ENCODE measurements at places on chromosomes 12 and 14.

DNA sequence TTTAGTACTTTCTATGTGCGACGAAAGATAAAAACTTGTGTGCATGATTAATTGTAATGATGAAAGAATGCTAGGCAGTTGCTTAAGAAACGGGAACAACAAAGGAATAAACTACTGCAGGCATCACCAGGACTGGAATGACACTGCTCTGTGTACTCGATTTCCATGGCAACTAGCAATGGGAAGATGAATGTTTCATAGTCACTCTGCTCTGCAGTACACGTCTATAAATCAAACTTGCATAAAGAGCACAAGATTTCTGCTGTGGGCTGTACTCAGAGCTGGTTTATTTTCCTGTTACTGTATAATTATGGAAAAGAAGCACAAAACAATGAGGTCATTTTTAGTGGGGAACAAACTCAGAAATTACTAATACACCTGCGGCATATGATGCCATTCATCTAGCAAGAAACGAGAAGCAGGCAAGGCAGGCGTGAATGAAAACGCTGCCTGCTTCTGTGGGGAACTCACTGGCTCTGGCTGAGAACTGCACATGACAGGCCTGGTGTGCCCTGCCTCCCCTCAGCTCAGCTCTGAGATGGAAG is 41.8 kb downstream of the EFCAB11 start:
- DNase-seq = no peak

- no peak for DNase-seq
These were observed 48.3 kb upstream of the KCNMB4 start for GRCh38 chr12:70317781-70318180.

- no peak for DNase-seq
These were observed 333.9 kb downstream of the ZFP36L1 start for GRCh38 chr14:68458840-68459469.

DNA sequence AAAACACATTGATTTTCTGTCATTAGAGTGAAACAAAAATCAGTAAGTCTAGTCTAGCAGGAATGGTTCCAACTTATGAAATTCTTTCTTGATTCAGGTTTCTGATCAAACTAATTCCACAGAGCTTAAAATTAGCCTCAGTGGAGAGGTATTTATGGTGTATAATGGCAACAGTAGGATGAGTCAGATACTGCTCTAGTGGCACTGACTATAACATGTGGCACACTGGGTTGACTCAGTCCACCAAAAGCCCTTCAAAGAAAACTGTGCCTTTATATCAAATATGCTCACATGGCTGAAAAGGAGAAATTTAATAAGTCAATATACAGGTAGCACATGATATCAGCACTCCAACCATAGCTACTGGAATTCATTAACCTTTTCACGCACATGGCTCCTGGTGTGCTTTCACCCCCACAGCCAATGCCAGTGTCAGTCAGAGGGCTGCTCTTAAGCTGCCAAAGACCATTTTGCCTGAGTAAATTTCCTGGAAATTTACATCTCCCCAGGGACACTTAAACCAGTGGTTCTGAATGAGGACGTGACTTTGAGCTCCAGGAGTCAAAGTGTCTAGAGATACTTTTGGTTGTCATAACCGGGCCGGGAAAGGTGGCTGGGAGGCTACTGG is 21.7 kb upstream of the CATSPERB start:
- DNase-seq = no peak

- no peak for DNase-seq
These were observed 141.3 kb downstream of the SMOC1 start for GRCh38 chr14:70020352-70021170.

DNA sequence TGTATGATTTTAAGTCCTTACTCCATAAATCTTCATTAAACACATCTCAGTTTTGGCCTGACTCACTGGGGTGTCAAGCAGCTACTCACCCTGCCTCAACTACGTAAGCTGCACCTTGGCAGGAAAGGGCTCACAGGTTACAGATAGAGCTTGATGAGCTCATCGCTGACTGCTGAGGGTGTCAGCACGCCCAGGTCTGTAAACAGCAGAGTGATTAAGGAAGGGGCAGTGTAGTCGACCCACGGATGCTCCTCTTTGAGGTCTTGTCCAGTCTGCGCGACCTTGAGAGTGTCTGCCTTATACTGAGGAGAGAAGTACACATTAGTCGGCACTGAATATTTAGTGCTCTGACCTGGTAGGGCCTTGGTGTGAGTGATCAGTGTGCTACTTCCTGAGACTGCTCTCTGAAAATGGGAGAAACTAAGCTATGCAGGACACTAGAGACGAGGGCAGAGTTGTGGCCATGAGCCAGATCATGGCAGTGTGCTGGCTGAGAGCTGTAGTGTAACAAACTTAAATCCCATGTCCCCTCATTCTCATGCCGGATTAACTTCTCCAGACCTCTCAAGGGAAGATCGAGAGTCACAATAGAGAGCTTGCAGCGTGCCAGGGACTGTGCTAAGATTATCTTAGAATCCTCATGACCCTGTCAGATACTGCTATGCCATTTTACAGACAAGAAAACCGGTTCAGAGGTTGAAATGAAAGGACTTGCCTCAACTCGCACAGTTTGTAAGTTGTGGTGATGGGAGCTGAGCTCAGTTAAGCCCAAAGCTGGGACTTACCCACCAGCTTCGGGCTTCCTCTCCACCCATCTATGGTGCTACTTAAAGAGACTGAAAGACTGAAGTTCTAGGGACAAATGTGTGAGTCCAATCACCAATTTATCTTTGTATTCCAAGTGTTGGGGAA is 11.6 kb downstream of the EIF2B1 start:
- no peak for DNase-seq
